ENCODE measurements at places on chromosomes 3 and 15.

DNA sequence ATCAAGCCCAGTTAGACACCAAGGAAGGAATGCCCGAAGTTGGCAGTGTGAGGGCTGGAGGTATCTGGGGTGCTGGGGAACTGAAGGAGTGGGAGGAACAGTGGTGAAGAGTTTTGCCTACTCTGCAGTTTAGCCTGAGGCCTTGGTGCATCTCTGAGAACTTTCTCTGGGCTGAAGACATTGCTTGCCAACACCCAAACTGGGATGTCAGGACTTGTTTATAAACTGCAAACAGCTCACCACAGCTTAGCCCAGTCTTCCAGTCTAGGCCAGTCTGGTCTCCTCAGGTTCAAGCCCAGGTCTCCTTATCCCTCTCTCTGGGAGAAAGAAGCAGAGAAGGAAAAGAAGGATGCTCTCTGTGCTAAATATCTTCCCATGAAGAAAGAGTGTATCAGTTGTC is 68.0 kb upstream of the BOC start:
- no peaks in the 10 kb centered on the region for H3K36me3 ChIP-seq
- no peak for DNase-seq
- H3K4me1 ChIP-seq = peaks cover 3% of the 10 kb centered on the region
- no peak overlapping the region for H3K4me3 ChIP-seq
- no peaks in the 10 kb centered on the region for H3K27me3 ChIP-seq

GRCh38 chr3:106251160-106251892 is 382.5 kb upstream of the CBLB start:
- H3K4me3 ChIP-seq = no peak overlapping the region
- no peaks in the 10 kb centered on the region for H3K36me3 ChIP-seq
- no peaks in the 10 kb centered on the region for H3K4me1 ChIP-seq
- H3K27me3 ChIP-seq = no peaks in the 10 kb centered on the region
- no peak for DNase-seq

DNA sequence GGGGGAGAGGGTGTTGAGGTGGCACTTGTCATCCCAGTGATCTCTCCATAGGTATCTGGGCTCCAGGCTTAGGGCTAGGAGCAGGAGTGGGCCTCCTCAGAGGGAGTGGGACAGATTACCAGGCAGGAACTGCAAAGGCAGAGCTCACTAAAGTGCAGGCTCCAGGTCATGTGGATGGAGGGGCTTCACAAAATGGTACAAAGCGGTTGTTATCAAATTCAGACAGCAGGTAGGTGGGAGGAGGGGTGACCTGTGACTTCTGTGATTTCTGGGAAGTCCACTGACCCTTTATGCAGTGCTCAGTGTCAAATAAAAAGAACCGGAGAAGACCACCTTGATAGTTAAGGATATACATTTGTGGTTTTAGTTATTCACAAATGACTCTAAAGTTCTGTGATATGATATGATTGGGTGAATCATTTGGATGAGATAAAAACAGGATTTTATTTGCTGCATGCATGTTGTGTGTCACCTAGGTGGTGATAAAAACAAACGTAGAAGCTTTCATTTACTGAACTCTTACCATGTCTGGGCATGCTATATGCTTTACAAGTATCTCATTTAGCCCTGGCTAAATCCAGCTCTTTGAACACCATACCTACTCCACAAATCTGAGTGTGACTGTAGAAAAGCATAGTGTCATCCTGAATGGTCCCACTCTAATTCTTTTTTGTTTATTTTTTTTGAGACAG is 20.2 kb downstream of the ST6GAL1 start:
- no peak overlapping the region for H3K4me3 ChIP-seq
- H3K4me1 ChIP-seq = peaks cover 4% of the 10 kb centered on the region
- no peak for DNase-seq
- H3K27me3 ChIP-seq = no peaks in the 10 kb centered on the region

- H3K36me3 ChIP-seq = no peaks in the 10 kb centered on the region
- DNase-seq = no peak
- no peaks in the 10 kb centered on the region for H3K27me3 ChIP-seq
- no peak overlapping the region for H3K4me3 ChIP-seq
- H3K27ac ChIP-seq = no peak overlapping the region
- no peaks in the 10 kb centered on the region for H3K4me1 ChIP-seq
Observed at GRCh38 chr3:78858910-78859309, 908.9 kb downstream of the ROBO1 start.

GRCh38 chr15:70474471-70475406 is 288.6 kb downstream of the UACA start:
- H3K27me3 ChIP-seq = no peaks in the 10 kb centered on the region
- no peaks in the 10 kb centered on the region for H3K36me3 ChIP-seq
- no peaks in the 10 kb centered on the region for H3K4me1 ChIP-seq
- no peak overlapping the region for H3K27ac ChIP-seq
- H3K4me3 ChIP-seq = no peak overlapping the region

DNA sequence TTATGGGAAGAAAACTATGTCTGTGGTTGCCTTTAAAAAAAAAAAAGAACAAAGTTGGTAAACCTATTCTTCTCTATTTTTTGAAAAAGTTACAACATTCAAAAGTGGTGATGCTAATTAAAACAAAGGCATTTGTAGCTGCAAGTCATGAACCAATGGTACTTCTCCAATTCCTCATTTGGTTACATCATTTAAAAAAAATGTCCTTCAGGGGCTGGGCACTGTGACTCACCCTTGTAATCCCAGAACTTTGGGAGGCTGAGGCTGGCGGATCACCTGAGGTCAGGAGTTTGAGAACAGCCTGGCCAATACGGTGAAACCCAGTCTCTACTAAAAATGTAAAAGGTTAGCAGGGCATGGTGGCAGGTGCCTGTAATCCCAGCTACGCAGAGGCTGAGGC is 574.6 kb downstream of the VGLL3 start:
- no peak for DNase-seq
- no peak overlapping the region for H3K4me3 ChIP-seq
- no peaks in the 10 kb centered on the region for H3K27me3 ChIP-seq
- no peaks in the 10 kb centered on the region for H3K4me1 ChIP-seq
- no peaks in the 10 kb centered on the region for H3K36me3 ChIP-seq
- no peak overlapping the region for H3K27ac ChIP-seq

DNA sequence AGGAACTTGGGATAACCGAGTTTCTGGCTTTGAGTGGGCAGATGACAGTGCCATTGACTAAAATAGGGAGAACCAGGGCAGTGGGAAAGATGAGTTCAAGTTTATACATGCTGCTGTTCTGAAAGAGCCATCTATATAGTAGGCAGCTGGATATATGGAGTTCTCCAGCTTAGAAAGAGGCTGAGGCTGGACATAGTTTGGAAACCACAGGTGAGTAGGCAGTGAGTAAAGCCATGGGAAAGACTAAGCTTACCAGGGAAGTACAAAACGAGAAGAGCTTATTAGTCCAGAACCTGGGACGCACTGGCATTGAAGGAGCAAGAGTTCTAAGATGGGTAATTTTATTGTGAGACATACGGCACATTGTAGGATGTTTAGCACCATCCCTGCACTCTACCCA is 54.2 kb downstream of the MSL2 start:
- no peak overlapping the region for H3K27ac ChIP-seq
- no peak overlapping the region for H3K4me3 ChIP-seq
- no peaks in the 10 kb centered on the region for H3K36me3 ChIP-seq
- no peaks in the 10 kb centered on the region for H3K27me3 ChIP-seq
- no peaks in the 10 kb centered on the region for H3K4me1 ChIP-seq

- H3K4me3 ChIP-seq = no peak overlapping the region
- no peak overlapping the region for H3K27ac ChIP-seq
- DNase-seq = no peak
- H3K4me1 ChIP-seq = peaks cover 6% of the 10 kb centered on the region
Observed at GRCh38 chr3:155872904-155873646, 2.6 kb downstream of the GMPS start.

DNA sequence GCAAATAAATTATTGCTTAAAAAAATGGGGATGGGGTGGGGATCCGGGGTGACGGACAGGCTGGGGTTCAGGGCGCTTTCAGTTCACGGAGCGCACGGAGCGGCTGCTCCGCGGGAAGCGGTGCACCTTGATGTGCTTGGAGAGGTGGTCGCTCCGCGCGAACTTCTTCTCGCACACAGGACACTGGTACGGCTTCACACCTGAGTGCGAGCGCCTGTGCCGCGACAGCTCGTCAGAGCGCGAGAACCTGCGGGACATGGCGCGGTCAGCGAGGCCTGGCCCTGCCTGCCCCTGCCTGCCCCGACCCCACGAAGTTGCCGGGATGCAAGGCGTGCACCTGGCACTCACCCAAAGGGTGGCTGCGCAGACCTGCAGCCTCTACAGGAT is 13.6 kb downstream of the KLF15 start:
- H3K27me3 ChIP-seq = no peaks in the 10 kb centered on the region
- H3K36me3 ChIP-seq = no peaks in the 10 kb centered on the region
- no peak overlapping the region for H3K27ac ChIP-seq
- DNase-seq = peak; percentile 31
- no peak overlapping the region for H3K4me3 ChIP-seq
- H3K4me1 ChIP-seq = peaks cover 4% of the 10 kb centered on the region

DNA sequence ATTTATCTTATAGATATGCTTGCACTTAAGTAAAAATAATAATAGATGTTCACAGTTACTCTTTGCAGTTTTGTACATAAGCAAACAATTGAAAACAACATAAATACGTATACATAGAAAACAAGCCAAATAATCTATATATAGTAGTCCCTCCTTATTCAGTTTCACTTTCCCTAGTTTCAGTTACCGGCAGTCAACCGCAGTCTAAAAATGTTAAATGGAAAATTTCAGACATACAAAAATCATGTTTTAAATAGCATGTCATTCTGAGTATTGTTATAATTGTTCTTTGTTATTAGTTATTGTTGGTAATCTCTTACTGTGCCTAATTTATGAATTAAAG is 262.0 kb downstream of the CGGBP1 start:
- H3K27ac ChIP-seq = no peak overlapping the region
- no peak for DNase-seq
- H3K4me3 ChIP-seq = no peak overlapping the region
- no peaks in the 10 kb centered on the region for H3K4me1 ChIP-seq
- no peaks in the 10 kb centered on the region for H3K36me3 ChIP-seq

- no peaks in the 10 kb centered on the region for H3K27me3 ChIP-seq
- H3K36me3 ChIP-seq = no peaks in the 10 kb centered on the region
- H3K27ac ChIP-seq = no peak overlapping the region
- no peaks in the 10 kb centered on the region for H3K4me1 ChIP-seq
Observed at GRCh38 chr3:13686367-13687160, 137.6 kb downstream of the FBLN2 start.

DNA sequence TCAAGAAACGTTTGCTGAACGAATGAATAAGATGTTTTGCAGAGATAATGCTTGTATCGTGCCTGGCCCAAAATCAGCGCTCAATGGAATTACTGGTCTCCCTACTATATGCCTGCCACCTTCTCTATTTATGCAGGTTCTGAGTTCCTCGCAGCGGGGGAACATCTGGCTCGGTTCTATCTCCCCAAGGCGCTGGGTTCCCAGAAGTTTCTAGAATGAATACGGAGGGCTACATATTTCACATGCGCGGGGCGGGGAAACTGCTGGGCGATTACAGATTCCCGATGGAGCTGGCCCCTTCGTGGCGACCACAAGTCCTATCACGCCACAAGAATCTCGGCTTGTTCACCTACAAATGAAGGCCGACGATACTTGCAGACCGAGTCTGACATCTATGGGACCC is 411 bp upstream of the EIF2B5 start:
- H3K4me1 ChIP-seq = peaks cover 5% of the 10 kb centered on the region
- no peaks in the 10 kb centered on the region for H3K27me3 ChIP-seq
- peak overlapping the region; percentile 93 for H3K27ac ChIP-seq
- H3K4me3 ChIP-seq = peak overlapping the region; percentile 94
- H3K36me3 ChIP-seq = peaks cover 4% of the 10 kb centered on the region

- no peak overlapping the region for H3K27ac ChIP-seq
- H3K4me3 ChIP-seq = no peak overlapping the region
- DNase-seq = no peak
- H3K36me3 ChIP-seq = no peaks in the 10 kb centered on the region
- H3K27me3 ChIP-seq = no peaks in the 10 kb centered on the region
- H3K4me1 ChIP-seq = no peaks in the 10 kb centered on the region
Observed at GRCh38 chr3:31035681-31036080, 141.2 kb upstream of the GADL1 start.

GRCh38 chr3:157354254-157354653 is 82.4 kb upstream of the PTX3 start:
- no peak overlapping the region for H3K4me3 ChIP-seq
- no peaks in the 10 kb centered on the region for H3K36me3 ChIP-seq
- no peaks in the 10 kb centered on the region for H3K27me3 ChIP-seq

GRCh38 chr15:101250341-101250831 is 1.5 kb downstream of the CHSY1 start:
- peak overlapping the region; percentile 71 for H3K4me3 ChIP-seq
- peak overlapping the region; percentile 3 for H3K27ac ChIP-seq
- peak; percentile 44 for DNase-seq
- peaks cover 4% of the 10 kb centered on the region for H3K4me1 ChIP-seq

- H3K36me3 ChIP-seq = no peaks in the 10 kb centered on the region
- DNase-seq = no peak
- H3K27ac ChIP-seq = no peak overlapping the region
- no peaks in the 10 kb centered on the region for H3K4me1 ChIP-seq
- no peaks in the 10 kb centered on the region for H3K27me3 ChIP-seq
Observed at GRCh38 chr15:28078191-28078719, 20.9 kb downstream of the OCA2 start.

DNA sequence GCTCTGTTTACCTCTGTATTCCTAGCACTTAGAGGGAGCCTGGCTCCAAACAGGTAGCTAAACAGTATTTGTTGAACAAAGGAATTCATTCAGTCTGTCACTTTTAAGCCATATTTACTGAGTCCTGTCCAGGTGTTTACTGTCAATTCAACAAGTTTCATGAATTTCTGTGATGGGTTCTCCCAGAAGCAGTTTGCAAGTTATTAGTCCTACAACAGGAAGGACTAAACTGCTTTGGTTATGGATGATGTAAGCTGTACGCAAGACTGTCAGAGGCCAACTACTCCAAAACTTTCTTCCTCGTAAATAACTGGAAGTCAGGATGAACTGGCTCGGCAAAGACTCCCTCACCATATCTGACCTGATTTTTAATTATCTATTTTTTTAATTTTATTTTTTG is 25.1 kb downstream of the STIMATE start:
- H3K4me1 ChIP-seq = no peaks in the 10 kb centered on the region
- H3K4me3 ChIP-seq = no peak overlapping the region

GRCh38 chr3:140736863-140737460 is 59.1 kb downstream of the TRIM42 start:
- DNase-seq = peak; percentile 33
- H3K4me3 ChIP-seq = no peak overlapping the region
- no peaks in the 10 kb centered on the region for H3K36me3 ChIP-seq
- H3K4me1 ChIP-seq = no peaks in the 10 kb centered on the region

GRCh38 chr15:74787251-74788041 is 5.6 kb downstream of the CSK start:
- no peaks in the 10 kb centered on the region for H3K27me3 ChIP-seq
- peak; percentile 65 for DNase-seq
- H3K36me3 ChIP-seq = no peaks in the 10 kb centered on the region
- no peak overlapping the region for H3K27ac ChIP-seq
- no peaks in the 10 kb centered on the region for H3K4me1 ChIP-seq
